ENCODE measurements at places on chromosomes 3 and 15.

- no peaks in the 10 kb centered on the region for H3K4me1 ChIP-seq
- no peak overlapping the region for H3K27ac ChIP-seq
- DNase-seq, result no peak
Measured at GRCh38 chr3:194766845-194767244, 81.2 kb downstream of the FAM43A start.

DNA sequence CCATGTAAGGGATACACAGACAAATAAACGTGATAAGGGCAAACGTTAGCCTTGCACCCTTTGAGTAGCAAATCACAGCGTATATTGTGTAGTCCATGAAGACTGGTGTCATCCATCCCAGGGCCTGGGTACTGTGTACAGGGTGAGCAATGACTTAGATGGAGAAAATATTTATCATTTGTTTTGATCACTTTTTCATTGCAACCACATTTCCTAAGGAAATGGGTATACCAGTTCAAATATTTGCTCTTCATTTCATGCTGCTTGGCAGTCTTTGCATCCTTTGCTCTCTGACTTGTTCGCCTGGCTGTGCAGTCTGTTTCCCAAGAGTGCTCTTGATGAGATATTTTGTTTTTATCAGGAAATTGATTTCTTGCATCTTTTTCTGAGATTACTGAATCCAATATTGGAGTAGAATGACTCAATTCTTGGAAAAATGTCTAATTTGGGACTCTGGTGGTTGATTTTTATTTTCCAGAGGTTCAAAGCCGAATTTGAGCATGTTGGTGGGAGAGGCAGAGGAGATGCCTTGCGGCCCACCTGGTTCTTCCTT lies 424.6 kb upstream of the SEMA6D start:
- DNase-seq, result no peak
- H3K4me3 ChIP-seq, result no peak overlapping the region
- no peaks in the 10 kb centered on the region for H3K36me3 ChIP-seq
- H3K27me3 ChIP-seq, result no peaks in the 10 kb centered on the region

DNA sequence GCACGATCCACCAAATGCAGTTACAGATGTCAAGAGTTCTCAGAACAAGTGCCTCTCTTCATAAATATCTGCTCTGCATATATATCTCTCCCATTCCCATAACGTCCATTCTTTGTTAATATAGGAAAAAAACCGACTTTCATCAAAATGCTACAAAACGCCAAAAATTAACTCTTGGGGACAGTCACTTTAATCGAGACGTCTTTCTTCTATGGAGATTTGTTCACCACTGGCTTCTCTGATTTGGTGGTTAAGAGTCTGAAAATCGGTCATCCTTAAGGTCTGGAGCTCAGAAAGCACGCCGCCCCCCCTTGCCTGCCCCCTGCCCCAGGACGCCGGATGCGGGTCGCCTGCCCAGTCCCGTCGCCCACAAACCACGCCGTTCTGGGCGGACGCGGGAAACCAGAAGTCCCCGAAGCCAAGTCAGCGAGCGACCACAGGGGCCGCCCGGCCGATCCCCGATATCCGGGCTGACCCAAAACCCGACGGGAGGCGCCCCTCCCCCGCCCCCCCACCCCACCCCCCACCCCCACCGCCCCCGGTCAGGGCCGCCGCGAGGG lies 252.7 kb downstream of the TJP1 start:
- peak overlapping the region; percentile 51 for H3K4me3 ChIP-seq
- H3K27me3 ChIP-seq, result peaks cover 90% of the 10 kb centered on the region
- no peaks in the 10 kb centered on the region for H3K36me3 ChIP-seq
- no peak for DNase-seq

DNA sequence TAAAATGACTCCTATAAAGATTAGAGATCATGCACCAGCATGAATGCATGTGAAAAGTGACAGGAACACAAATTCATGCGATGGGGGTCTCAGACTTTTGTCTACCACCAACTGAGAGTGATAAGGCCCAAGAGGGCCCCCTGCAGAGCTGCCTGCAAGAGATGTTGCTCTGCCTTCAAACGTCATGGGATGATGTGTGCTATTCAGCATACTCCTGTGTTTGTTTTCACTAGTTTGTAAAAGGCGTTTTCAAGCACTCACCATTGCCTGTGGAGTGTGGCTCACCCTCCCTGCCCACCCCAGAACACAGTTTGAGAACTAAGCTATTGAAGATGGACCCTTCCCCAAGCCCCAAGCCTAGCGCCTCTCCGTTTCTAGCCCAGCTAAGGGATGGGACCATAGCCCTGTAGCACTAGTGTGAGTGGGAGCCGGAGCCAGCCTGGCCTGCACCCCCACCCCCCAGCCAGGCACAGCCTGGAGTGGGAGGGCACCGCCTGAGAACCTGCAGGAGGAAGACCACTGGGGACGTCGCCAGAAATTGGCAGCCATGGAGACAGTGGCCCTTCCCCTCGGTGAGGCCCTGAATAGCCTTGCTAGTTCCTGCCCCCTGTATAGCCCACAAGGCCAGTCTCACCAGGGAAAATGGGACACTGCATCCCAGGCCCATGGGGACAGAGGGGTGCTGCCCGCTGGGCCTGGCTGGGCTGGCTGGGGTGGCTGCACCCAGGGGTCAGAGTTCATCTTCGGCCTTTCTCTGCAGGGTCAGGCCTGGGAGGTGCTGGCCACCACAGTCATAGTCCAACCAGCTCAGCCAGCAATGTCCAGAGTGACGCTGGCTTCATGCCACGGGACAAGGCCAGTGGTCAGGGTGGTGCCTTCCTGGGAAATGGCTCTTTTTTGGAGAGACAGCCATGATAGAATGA lies 22.6 kb upstream of the KLF13 start:
- no peaks in the 10 kb centered on the region for H3K36me3 ChIP-seq
- no peak overlapping the region for H3K27ac ChIP-seq
- H3K27me3 ChIP-seq, result no peaks in the 10 kb centered on the region
- H3K4me1 ChIP-seq, result peaks cover 8% of the 10 kb centered on the region
- H3K4me3 ChIP-seq, result no peak overlapping the region

GRCh38 chr3:160874736-160875135 lies 118.7 kb downstream of the PPM1L start:
- H3K4me1 ChIP-seq, result no peaks in the 10 kb centered on the region
- H3K27me3 ChIP-seq, result no peaks in the 10 kb centered on the region
- no peaks in the 10 kb centered on the region for H3K36me3 ChIP-seq
- H3K27ac ChIP-seq, result no peak overlapping the region
- no peak overlapping the region for H3K4me3 ChIP-seq
